Daoy (cell line): ENCODE measurements at places on chromosomes 6 and 20. TPM values are rescaled to one million over a fixed set of nuclear protein-coding genes. Genes with fewer than 3 reads are reported as not detected.
A peak's percentile ranks its signal among the peaks of the same experiment; 100 is the strongest.

The PSMB8 gene
- 108 and 133 TPM in 2 replicates for total RNA-seq

The ATP6V1G2 gene
- total RNA-seq = 1.5 TPM in 1 of 2 replicates, not detected in the other

The TINAG gene
- total RNA-seq = not detected in 2 replicates

The PEX3 gene
- 25.2 and 26.7 TPM in 2 replicates for total RNA-seq

The E2F3 gene
- 5.6 and 8.1 TPM in 2 replicates for total RNA-seq

The SLC22A3 gene
- 0.77 and 1.8 TPM in 2 replicates for total RNA-seq

The LTA gene
- 0.11 TPM in 1 of 2 replicates, not detected in the other for total RNA-seq

DNA sequence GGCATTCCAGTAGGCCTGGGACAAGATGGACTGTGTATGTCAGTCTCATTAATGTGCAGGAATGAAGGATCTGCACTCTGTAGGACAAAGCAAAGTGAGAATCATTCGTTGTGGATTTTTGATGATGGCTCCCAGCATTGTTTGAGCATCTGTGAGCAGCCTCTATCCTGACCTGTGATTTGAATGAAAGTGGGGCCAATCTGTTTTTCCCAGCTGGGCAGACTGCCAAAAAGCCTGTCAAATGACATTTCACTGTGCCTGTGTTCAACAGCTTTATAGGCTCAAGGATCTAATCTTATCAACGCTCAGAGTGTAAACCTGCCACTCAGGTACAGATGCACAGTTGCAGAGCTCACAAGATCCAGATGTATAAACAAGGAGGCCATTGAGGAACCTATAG lies 86.7 kb upstream of the SYNDIG1 start:
- no peak for DNase-seq

DNA sequence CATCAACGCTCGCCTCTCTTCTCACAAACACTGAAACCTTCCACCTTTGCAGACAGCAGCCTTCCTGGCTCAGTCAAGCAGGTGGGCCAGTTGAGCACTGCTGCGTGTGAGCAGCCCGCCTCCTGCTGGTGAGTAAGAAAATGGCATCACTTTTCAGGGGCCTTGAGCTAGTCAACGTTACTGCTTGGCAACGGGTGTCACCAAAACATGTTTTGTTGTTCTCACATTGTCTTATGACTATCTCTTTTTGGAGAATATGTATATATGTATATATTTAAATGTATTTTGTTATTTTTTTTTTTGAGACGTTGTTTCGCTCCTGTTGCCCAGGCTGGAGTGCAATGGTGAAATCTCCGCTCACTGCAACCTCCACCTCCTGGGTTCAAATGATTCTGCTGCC lies 97.0 kb upstream of the AGPAT4 start:
- DNase-seq = peak; percentile 87

DNA sequence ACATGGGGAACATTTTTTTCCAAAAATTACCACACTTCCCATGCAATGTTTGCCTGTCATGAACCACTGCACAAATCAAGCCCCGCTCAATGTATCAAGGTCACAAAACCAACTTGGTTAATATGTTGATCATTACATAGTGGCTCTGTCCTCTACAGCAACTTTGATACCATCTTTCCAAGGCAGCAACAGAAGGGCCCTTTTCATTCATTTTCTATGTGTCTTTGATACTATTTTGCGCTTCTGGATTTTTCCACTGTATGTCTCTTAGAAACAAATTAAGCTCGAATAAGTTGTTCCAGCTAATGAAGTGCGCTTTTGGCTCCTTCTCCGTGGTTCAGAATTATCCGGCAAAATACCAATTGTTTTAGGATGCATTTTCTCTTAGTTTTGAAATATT lies 1.5 kb downstream of the ZHX3 start:
- no peak for DNase-seq

- DNase-seq = peak; percentile 72
Measured at GRCh38 chr6:71510057-71510713, 221.6 kb downstream of the OGFRL1 start.

GRCh38 chr6:52571099-52571755 lies 5.6 kb downstream of the TRAM2 start:
- DNase-seq = no peak

GRCh38 chr6:44064948-44065272 lies 62.3 kb downstream of the MRPL14 start:
- no peak for DNase-seq

DNA sequence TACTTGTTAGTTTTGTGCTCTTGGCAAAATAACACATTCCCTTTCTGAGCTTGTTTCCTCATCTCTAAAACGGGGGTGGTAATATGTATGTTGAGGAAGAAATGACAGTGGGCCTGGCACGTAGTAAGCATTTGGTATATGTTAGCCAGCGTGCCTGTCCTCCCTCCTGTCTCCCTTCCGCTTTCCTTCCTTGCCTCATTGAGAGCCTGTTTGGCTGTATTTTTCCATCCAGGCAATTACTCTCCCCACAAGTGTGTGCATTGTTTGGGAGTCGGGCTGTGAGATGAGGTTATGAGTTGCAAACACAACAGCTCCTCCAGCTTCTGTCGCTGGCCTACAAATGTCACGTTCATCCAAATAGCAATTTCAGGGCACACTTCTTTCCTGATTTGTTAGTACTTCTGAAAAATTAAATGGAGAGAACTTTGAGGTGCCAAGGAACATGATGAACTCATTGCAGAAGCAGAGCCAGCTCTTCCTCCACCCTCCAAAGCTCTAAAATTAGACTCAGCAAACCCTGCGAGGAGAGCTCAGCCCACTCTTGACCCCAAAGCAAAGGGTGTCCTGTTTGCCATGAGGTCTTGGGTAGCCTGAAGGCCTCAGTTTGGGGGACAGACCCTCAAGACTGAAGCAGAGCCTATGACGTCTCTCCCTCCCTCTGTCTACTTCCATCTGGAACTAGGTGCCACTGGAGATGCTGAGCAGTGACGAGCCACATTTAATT lies 50.7 kb upstream of the TOX2 start:
- no peak for DNase-seq

DNA sequence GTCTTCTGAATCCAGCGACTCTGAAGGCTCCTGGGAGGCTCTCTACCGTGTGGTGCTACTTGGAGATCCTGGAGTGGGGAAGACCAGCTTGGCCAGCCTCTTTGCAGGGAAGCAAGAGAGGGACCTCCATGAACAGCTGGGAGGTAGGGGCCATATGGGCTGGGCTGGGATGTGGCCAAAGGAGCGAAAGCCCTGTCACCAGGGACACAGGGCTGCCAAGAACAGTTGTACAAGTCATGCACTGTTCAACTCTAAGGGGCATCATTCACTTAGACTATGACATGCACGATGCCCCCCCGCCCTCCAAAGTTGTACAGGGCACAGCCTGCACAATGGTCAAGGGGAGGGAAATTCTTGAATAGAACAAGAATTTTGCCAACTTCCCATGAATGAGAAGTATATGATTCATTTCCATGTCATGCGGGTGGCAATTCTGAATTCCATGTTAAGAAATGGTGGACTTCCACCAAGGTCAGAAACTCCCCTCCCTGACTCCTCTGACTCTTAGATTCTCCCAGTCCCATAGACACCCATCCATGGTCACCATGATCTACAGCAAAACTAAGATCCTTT lies 1.6 kb downstream of the REM1 start:
- no peak for DNase-seq

GRCh38 chr6:109260701-109261100 lies 121.6 kb downstream of the CD164 start:
- no peak for DNase-seq

DNA sequence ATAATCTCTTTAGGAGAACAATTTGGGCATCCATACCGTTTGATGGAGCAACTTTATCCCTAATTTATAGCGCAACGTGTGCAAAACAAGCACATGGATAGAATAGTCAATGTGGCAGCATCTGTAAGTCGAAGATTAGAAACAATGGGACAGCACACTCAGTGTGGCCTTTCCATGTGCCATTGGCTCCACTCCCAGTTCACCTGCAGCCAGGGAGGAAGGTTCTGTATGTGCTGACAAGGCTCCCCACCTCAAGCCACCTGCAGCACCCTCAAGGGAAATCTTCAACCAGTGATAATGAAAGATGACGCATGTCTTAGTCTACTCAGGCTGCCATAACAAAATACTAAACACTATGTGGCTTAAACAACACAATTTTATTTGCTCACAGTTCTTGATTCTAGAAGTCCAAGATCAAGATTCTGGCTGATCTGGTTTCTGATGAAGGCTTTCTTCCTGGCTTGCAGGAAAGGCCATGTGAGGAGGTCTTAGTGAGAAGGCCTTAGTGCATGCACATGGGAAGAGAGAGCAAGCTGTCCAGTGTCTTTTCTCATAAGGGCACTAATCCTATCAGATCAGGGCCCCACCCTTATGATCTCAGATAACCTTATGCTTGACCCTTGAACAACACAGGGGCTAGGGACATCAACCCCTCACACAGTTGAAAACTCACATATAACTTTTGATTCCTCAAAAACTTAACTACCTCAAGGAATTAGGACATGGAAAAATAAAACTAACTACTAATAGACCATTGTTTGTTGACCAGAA lies 34.9 kb upstream of the SHLD1 start:
- DNase-seq = no peak

- DNase-seq = no peak
Measured at GRCh38 chr6:156337801-156338200, 439.4 kb upstream of the ARID1B start.

DNA sequence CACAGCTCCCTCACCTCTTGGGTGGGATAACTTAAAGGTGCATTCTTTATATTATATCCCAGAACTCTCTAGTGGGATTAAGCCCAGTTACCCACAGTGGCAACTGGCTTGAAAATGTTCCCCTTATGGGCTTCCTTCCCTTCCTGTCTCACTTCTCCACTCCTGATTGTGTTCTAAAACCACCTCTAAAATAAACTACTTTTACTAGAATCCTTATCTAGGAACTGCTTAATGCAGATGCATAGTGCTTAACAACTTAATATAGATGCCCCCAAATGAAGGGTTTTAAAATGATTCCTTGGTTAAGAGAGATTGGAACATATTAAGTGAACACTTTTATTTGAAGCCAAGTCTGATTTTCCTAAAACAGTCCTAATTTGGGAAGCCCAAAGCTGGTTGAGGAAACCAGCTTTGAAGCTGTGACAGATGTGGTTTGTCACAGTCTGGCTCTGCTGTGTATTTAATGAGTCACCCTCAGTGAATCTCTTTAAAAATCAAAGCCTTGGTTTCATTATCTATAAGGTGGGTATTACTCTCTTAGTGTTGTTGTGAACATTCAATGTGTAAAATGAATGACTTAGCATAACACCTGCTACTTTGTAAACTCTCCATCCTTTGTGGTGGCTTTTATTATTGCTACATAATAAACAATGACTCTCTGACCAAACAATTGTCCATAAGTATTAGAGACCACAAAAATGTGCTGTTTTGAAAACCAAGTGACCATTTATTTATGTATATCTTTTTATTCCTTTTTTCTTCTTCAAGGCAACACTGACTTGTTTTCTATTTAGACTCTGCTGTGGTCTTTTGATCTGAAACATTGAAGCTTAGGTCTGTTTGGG lies 24.4 kb downstream of the PLCB1 start:
- peak; percentile 29 for DNase-seq

DNA sequence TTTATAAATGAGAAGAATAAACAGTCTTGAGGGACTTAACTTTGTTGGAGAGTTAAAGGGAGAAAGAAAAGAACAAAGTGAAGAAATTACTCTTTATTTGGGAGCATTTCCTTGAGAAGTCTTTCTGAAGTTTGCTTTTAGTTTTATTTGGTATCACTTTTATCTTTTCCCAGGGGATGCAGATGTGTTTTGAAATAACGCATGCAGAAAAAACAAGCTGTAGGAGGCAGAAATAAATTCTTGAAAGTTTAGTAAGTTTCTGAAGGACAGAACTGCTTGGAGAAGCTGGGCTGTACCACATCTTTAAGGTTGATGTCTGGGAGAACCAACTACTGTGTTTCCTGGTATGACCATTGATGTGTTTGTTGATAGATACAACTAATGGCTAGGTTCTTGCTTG lies 75.0 kb downstream of the PLCB4 start:
- DNase-seq = no peak

DNA sequence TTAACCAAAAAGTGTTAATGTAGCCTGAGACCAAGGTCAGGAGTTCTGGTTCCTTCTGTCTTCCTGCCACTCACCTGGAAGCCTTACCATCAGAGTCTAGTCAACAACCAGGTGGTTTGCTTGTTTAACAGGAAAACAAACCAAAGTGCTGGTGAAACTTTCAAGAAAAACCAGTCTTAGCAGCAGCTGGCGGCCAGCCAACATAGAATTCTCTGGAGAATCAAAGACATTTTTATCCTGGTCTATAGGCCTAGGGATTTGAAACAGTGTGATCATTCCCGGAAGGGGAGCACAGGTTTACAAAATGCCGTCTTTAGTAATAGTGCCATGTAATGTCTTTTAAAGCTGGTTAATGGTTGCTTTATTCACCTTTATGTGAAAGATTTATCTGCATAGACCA lies 146.6 kb upstream of the AKIRIN2 start:
- no peak for DNase-seq

DNA sequence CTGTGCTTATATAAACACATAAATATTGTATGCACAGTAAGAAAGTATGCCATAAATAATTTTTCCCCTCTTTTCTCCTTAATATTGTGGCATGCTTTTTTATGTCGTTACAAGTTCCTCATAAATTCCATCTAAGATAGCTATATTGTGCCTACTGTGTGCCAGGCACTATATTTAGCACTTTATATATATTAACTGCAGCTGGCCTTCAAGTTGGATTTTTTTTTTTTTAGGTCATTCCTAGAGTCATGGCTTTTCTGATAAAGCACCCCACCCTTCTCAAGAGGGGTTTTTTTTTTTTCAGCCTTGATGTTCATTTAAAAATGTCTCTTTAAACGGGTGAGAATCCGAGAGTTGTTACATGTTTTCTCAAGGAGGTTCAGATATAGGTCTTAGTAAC lies 42.8 kb upstream of the RNF8 start:
- DNase-seq = no peak
